ENCODE measurements at places on chromosomes 7 and 10. TPM values are rescaled to one million over a fixed set of nuclear protein-coding genes. Genes with fewer than 3 reads are reported as not detected.

Gene EPHB4
- total RNA-seq, result 72.5 TPM

Gene LRIT1
- not detected for total RNA-seq

DNA sequence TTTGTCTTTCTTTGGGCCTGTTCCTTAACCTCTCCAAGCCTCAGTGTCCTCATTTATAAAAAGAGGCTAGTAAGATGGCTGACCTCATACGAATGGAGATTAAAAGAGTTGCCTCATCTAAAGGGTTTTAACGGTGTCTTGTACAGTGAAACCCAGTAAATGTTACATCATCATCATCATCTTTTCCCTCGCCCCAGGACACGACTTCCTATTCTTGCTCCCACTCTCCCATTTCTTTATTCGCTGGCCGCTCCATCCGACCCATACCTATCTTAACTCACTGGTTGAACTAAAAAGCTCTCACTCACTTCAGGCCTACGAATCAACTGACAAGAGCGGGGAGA is 554 bp downstream of the FRA10AC1 start:
- DNase-seq, result no peak

Gene SUMF2
- 154 TPM for total RNA-seq

Gene TSPAN33
- total RNA-seq, result 7.0 TPM

Gene HECTD2
- 2.5 TPM for total RNA-seq

DNA sequence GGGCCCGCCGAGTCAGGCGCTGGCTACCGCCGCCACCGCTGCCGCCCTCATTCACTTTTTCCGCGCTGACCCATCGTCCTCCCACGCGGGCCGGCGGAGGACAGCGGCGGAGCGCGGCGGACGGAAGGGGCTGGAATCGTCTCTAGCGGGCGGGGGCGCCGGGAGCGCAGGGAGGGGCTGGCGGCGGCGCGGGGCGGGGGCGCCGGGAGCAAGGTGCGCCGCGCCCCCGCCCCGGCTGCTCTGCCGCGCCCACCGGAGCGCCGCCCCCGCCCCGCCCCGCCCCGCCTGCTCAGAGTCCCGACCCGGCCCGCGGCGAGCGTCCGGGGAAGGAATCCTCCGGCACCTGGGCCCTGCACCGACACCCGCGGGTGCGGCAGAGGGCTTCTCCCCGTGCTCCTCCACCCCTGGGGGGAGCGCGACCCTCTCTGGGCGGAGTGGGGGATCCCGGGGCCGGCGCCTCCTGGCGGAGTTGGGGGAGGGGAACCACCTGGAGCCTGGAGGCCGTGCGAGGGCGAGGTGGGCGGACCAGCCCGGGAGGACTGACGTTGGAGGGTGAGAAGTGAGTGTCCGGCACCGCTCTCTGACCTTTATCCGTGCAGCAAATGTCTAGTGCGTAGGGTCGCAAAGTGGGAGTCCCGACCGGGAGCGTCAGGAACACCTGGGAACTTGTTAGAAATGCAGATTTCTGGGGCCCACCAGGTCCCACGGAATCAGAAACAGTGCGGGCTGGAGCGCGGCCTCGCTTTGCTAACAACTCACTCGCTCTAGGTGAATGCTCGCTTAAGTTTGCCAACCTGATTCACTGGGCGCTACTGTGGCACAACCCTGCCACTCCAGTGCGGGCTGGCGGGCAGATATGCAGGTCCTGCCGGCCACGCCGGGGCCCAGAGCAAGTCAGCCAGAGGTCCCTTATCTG is at the start of gene COBL:
Gene COBL (minus strand): TSS at position 144 of the 916 bp plus-strand sequence. CDS start 176 bp downstream, outside the sequence.
- DNase-seq, result peak; percentile 39

- DNase-seq, result no peak
Observed at GRCh38 chr10:123244747-123245146, 90.5 kb downstream of the BUB3 start.

Measured in MG63 (cell line).